ENCODE measurements at places on chromosomes 13 and 19.

DNA sequence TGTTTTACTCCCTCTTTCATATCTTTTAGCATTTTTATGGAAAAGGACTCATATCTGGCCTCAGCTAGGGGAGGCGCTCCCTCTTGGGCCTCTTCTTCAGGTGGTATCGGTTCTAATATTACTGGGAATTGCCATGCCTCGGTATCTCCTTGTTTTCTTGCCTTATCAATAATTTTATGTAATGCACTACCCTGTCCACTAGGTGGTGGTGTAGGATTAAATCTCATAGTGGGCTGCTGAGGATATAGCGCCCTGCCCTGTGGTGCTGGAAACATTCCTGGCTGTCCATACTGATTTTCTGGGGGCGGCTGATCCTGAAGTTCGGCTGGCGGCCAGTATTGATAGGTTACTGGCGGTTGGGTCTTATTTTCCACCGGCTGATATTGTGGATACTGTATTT, 35.8 kb downstream of the ZNF420 start:
- no peak for DNase-seq

- DNase-seq, result no peak
Measured at GRCh38 chr13:112055036-112055914, 11.7 kb upstream of the SOX1 start.

DNA sequence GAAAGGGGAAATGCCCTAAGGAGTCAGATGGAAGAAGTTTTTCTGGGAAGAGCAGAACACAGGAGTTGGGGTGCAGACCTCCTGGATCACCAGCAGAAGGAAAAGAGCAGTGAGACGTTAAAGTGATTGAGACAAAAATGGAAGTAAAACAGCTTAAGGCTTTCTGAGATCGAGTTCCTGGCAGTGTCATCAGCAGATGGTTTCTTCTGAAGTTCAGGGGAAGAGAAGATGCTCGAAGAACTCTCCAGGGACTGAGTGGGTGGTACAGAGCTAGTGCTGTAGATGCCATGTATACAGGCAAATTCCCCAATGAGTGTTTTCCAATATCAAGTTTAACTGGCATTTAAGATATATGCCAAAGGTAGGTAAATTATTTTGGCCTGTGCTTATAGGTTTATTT, 272.2 kb upstream of the KLF12 start:
- DNase-seq, result no peak

- DNase-seq, result no peak
Measured at GRCh38 chr19:2902590-2903218, 2.0 kb downstream of the ZNF57 start.

DNA sequence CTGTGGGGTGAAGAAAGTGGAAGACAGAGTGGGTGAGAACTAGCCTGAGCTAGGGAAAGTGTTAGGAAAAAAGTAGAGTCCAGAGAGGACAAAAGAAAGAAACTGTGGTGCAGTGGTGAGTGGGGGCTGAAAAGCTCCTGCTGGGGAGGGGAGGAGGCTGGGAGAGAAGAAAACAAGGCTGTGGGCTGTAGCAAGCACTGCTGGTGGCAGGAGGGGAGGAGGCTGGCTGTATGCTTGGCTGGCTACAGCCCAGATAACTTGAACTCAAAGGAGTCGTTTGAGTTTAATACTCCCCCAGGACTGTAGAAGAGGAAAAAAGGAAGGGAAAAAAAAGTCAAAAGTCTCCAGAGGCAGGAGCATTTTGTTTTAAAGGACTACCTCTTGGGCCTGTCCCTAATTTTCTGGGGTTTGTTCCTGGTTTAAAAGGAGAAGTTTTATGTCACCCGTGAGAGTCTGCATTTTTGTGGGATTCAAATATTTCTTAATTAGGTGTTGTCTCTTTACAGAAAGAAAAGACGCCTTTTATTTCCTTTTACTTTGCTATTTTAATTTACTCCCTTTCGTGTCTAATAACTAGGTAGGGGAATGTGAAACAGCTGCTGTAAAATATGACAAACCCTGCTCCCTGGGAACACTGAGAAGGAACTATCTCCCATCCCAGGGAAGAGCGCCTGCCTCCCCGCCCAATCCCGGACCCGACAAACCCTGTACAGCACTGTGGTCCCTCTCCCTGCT, 21.7 kb downstream of the ZIC5 start:
- no peak for DNase-seq

DNA sequence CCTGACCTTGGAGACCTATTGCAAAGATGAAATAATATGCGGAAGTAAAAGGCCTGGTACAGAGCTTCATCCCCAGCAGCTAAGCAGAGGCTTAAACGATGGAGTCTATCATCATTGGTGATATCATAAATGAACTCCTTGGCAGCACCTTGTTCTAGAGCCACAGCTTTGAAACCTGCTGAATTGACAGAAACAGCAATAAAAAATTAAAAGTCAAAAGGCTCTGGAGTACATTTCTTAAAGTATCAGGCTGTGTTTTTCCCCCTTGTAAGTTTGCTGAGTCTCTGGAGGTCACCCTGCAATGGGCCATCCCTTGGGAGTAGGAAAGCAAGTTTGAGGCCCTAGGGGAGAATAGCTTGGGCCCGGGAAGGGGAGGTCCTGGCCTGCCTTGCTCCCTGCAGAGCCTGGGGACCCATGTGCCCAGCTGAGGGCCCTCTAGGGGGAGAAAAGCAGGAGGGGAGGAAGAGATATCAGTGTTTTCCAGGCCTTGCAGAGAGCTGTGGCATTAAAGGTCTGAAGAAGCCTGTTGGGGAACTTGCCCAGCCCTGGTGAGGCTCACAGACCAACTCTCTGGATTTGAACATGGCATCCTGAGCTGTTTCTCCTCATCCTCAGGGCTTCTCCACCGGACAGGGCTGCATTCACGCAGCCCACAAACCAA, 416.1 kb downstream of the ZNF536 start:
- no peak for DNase-seq
